ENCODE measurements at places on chromosomes 2 and 18.

DNA sequence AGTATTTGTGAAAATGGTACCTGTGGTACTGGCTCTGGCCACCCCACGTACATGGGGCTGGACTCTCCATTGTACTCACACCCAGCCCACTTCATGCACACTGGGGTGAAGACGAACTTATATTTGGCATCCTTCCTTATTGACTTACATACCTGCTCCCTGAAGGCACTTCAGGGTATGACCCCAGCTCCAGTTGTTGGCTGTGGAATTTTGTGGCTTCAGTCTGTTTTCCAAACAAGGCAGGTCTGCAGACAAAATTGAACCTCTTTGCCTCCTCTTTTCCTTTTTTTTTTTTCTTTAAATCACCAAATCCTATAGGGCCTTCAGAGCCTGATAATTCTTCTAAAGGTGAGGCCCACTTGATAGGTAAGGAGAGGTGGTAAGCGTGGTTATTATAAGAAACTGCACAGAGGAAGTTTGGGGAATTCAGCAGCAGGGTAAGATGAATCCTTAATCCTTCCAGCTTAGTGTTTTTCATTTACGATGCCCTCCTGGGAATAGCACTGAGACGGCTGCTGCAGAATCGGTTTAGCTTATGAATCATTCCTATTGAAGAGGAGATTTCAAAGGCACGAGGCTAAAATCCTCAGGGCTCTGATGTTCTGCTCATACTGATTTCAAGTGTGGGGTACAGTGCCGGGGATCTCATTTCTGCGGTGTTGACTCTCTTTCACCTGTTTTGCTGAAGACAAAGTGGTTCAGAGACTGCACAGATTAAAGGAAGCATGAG, 55.2 kb downstream of the KIF5C start:
- DNase-seq: no peak

GRCh38 chr2:206836722-206837121, 71.3 kb downstream of the FASTKD2 start:
- DNase-seq: no peak

- DNase-seq: no peak
Observed at GRCh38 chr2:8966123-8966908, 37.2 kb downstream of the MBOAT2 start.

DNA sequence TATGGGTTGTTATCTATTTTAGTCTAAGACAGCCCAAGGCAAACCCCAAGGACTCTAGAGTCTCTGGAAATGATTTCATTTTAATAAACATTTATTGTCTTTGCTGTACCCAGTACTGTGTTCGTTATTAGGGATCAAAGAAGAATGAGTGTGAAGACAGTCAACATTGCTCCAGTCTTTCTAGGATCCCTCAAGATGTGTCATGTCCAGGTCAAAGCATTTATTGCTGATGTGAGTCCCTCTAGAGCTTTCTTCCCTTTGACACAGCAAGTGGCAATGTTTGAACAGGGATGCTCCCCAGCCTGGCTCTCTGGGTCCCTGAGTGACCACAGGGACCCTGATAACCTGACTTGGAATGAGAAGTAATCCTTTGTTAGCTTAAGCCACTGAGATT, 123.1 kb upstream of the STK17B start:
- DNase-seq: no peak

DNA sequence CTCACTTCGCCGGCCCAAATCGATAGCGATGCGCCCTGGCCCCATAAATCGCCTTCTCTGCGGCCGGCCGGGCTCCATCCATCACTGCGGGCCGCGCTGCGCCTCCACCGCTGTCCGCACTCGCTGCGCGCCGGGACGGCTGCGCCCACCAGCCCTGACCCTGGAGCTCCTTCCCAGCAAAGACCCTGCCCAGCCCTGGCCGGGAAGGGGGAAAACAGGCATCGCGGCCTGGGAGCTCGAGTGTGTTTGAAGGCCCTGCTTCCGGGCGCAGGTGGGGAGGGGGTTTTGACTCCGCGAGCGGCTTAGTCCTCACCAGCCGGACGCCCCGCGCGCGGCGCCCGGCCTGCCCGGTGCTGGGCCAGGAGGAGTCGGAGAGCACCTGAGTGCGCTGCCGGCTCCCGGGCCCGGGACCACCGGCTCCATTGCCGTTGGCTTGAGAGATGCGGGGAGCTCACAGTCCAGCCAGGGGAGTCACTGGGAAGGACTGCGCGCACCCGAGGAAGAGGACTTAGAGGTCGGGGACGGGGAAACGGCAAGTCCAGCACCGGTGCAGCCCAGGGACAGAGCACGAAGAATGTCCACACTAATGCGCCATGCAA, 1.1 kb downstream of the PAX8 start:
- DNase-seq: no peak

DNA sequence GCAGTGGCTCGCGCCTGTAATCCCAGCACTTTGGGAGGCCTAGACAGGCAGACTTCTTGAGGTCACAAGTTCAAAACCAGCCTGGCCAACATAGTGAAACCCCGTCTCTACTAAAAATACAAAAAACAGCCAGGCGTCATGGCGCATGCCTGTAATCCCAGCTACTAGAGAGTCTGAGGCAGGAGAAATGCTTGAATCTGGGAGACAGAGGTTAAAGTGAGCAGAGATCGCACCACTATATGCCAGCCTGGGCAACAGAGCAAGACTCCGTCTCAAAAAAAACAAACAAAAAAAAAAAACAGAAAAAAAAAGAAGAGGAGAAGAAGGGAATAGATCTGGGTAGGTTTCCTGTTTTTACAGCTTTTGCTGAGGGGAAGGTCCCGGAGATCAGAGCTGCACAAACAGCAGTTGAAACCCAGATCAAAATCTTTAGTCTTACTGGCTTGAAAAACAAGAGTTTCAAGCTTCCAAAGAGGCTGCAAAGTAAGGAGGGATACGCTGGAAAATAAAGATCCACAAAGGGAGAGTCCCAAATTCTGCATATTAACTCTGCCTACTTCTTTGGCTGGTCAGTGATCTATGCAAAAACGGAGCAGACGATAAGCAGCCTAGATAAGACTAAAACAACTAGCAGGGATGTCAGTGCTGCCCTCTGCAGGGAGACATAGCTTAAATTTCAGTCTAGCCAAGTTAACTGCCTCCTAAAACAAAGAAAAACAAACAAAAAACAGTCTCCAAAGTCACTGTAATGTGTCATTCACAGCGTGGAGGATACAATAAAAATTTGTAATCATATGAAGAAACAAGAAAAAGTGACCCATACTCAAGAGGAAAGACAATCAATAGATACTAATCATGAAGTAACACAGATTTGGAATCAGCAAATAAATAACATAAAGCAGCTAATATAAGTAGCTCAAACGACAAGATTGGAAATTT, 74.1 kb downstream of the TLK1 start:
- DNase-seq: no peak

DNA sequence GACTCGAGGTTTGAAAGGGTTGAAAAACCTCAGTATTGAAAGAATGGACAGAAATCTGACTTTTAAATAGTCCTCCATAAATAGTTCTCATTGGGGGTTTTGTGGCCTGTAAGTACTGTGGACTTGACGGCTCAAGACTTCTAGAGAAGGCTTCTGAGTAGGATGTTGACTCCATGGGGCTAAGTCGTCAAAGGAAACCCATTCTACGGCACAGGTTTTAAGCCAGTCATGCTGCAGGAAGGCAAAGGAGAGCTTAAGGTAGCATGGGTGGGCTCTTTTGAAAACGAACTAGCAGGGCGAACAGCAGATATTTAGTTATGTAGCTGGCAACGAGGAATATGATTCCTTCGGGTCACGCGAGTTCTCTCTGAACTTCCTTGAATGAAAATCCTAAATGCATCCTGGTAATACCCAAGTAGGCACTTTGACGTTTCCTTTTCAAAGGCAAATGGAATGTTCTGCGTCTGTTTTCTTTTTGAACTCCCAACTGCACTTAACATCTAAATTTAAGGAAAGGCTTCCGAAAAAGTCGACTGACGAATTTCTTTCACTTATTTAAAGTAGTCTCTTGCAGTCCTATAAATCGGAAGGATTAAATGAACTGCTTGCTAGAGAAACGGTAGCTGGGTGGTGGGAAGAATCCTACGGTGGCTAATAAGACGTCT, 1.1 kb upstream of the NEDD4L start:
- no peak for DNase-seq

GRCh38 chr2:79792090-79792489, 279.2 kb downstream of the CTNNA2 start:
- DNase-seq: no peak

GRCh38 chr2:17628349-17629261, 88.1 kb downstream of the VSNL1 start:
- no peak for DNase-seq

- DNase-seq: no peak
Observed at GRCh38 chr2:67642046-67642382, 244.9 kb downstream of the ETAA1 start.

DNA sequence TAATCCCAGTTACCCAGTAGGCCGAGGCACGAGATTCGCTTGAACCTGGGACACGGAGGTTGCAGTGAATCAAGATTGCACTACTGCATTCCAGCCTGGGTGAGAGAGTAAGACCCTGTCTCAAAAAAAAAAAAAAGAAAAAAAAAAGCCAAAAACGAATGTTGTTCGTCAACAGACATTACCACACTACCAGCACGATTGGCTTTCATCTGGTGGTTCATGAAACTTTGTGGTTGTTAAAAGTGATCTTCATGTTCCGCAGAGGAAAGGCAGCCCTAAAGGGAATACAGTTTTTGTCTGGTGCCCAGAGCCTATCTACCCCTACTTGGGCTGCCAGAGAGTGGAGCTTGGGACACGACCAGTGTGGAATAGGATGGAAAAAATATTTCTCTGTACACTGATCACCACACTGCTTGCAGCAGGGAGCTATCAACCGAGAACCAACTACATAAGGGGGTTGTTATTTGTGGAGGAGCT, 13.6 kb upstream of the CXCR4 start:
- DNase-seq: no peak

GRCh38 chr2:119544939-119545475, 758 bp downstream of the CFAP221 start:
- DNase-seq: no peak

DNA sequence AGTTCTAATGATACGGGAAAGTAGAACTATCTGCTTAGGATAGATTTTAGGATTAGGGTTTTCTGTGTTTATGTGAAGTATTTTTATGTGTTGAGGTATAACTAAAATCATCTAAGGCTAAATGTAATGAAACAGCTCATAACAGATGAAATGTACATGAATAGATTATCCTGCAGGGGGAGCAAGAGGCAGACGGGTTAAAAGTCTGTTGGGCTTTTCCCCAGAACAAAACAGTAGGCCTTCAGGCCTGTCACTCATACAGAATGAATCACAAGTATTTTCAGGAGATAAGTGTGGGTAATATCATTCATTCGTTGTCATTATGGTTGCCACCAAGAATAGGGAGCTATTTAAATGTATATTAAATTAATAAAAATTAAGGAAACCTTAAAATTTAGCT, 107.9 kb upstream of the IL1R2 start:
- no peak for DNase-seq

GRCh38 chr18:21703241-21703820, 1.2 kb downstream of the ABHD3 start:
- DNase-seq: no peak

- DNase-seq: no peak
Observed at GRCh38 chr2:172437419-172438341, 10.3 kb downstream of the ITGA6 start.

GRCh38 chr2:150601280-150602038, 114.0 kb upstream of the RND3 start:
- no peak for DNase-seq

GRCh38 chr2:149738767-149739166, 151.2 kb upstream of the MMADHC start:
- no peak for DNase-seq

DNA sequence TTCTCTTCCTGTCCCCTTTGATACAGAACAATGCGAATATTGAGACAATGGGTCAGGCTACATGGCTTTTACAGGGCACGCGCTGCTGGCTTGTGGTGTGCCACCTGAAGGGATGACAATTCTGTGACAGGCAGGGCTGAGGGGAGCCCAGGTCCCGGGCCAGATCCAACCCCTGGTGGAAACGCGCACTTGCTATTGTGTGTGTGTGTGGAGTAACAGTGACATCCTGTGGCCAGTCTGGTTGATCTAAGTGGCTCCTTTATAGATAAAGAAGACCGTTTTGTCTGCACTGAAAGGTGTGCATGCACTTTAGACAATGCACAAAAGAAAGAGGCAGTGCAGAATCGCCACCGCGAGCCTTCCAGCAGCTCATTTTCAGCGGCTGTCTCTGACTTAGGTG, 273.6 kb downstream of the HRH4 start:
- DNase-seq: no peak
